ENCODE measurements at places on chromosomes 5 and 9.
A peak's percentile ranks its signal among the peaks of the same experiment; 100 is the strongest.

- DNase-seq, result peak; percentile 68
Measured at GRCh38 chr5:71839096-71839884, 120.2 kb downstream of the CARTPT start.

GRCh38 chr5:884345-885126 lies 8.1 kb downstream of the BRD9 start:
- no peak for DNase-seq

DNA sequence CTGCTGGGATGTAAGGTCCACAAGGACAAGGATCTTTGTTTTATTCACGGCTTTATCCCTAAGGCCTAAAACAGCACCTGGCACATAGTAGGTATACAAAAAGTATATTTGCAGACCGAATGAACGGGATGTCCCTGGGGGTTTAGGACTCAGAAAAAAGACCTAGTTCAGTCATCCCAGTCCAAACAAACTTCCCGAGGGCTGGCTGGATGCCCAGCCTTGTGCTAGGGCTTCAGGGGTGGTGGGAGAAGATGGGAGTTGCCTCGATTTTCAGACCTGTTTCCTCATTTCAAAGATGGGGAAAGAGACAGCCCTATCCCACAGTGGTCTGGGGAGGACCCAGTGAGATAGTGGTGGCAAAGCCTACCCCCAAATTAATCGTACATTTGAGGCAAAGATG lies 3.0 kb upstream of the PROB1 start:
- DNase-seq, result no peak

- DNase-seq, result no peak
Measured at GRCh38 chr5:137791799-137792198, 37.6 kb upstream of the HNRNPA0 start.

GRCh38 chr9:129202613-129203555 lies 24.8 kb upstream of the IER5L start:
- DNase-seq, result peak; percentile 90

DNA sequence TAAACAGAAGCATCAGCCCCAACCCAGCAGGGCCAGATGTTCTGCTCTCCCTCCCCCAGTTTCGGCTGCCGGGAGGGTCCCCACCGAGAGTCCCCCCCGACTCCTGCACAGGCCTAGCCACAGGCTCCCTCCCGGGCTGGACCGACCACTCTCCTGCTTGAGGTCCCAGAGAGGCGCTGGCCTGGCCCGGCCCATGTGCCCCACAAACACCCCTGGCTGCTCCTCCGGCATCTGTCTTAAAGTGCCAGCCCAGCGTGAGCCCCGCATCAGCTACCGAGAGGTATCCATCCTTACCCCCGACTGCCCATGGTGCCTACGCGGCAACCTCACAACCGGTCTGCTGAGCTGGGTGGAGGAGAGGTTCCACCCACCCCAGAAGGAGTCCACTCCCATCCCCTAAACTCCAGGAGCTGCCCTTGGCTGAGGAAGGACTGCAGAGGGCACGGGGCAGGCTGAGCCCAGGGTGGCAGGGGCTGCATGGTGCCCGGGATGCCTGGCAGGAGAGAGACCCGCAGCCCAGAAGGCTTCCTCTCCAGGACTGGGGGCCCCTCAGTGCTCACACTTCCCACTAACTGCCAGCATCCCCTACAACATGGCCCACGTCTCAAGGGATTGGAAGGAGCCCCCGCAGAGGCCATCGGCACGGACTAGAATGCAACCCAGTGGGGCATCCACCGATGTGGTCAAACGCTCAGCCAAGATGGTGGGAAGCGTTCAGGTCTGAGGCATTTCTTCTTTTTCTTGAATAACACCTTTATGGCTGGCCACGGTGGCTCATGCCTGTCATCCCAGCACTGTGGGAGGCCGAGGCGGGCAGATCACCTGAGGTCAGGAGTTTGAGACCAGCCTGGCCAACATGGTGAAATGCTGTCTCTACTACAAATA lies 15.6 kb upstream of the EGFL7 start:
- peak; percentile 14 for DNase-seq

GRCh38 chr5:147481874-147482705 lies 27.8 kb downstream of the DPYSL3 start:
- no peak for DNase-seq

Measured in BE2C (cell line).